ENCODE measurements at places on chromosomes 11 and 22.
A peak's percentile ranks its signal among the peaks of the same experiment; 100 is the strongest.

GRCh38 chr11:86978756-86979608 is 23.8 kb upstream of the FZD4 start:
- DNase-seq: peak; percentile 6

- no peak for DNase-seq
Observed at GRCh38 chr11:11464555-11464954, 111.5 kb upstream of the CSNK2A3 start.

- no peak for DNase-seq
Observed at GRCh38 chr22:47091246-47091651, 328.8 kb downstream of the TBC1D22A start.

DNA sequence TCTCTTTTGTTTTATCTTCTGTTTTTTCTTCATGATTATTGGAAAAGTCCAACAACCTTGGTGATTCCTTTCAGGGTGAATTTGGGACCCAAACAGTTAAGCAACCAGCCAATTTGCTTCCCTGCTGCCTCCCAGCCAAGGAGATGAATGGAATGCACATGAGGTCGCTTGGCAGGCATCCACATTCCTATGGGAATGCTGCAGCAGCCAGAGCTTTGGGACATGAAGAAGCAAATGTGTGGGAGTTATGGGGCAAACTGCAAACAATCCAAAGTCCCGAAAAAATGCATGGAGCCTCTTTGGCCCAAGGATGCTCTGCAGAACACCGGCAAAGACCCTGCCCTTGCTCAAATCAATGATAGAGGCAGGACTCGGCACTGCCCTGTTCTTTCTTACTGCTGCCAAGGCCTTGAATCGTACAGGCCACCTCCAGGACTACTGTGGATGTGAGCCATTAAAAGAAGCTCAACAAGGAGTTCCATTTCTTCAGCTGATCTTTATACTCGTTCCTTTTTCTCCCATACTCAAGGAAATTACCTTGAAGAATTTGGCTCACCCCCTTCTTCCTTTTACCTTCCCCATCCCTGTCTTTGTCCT is 117.3 kb upstream of the TEAD1 start:
- DNase-seq: no peak

DNA sequence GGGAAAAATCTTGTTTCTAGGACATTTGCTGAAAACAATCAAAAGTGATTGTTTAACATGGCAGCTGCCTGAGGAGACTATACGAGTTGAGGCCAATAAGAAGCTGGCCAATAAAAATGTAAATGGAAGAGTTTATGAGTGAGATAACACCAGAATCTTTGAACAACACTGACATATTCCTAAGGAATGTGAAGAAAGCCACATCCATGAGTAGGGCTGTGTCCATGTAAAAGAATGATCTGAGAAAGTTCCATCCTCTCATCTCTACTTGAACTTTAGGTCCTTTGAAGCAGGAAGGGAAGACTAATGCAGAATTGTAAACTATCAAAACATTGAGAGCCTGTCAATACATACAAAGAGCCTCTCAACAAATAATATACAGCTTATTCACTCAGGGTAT is 6.9 kb upstream of the CHORDC1 start:
- no peak for DNase-seq

- DNase-seq: no peak
Observed at GRCh38 chr22:17552737-17553136, 10.6 kb upstream of the SLC25A18 start.

- DNase-seq: no peak
Observed at GRCh38 chr22:38046070-38046748, 11.0 kb upstream of the PICK1 start.

DNA sequence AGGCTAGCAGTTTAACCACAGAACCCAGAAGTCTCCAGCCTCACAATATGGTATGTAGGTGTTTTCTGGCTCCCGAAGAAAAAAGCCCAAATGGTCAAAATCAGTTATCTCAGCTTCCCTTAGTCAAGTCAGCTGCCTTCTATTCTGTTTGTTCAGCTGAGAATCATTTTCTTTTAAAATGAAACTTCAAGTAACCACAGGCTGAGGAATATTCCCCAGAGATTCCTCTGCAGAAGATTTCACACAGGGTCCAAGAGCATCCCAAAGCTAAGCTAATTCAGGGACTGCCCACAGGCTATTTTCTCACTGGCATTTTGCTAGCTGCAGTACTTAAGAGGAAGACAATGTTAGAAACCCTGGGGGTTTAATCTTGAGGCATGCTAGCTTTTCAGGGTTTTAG is 977.0 kb upstream of the CHORDC1 start:
- no peak for DNase-seq

DNA sequence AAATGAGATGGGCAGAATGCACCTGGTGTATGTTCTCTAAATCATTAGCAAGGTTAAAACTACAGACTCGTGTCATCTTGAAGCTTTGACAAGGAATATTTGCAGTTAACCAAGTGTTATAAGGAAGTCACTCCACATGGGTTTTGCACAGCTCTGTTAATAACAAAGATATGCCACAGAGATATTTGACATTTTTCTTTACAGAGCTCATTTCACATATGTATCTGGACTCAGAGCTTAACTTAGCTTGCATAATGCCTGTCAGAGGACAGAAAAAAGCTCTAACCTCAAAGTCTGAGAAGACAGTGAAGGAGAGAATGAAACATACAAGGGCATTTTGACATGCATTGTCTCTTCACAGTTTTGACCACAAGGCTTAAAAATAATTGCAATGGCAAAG is 105.5 kb downstream of the C11orf87 start:
- DNase-seq: no peak

DNA sequence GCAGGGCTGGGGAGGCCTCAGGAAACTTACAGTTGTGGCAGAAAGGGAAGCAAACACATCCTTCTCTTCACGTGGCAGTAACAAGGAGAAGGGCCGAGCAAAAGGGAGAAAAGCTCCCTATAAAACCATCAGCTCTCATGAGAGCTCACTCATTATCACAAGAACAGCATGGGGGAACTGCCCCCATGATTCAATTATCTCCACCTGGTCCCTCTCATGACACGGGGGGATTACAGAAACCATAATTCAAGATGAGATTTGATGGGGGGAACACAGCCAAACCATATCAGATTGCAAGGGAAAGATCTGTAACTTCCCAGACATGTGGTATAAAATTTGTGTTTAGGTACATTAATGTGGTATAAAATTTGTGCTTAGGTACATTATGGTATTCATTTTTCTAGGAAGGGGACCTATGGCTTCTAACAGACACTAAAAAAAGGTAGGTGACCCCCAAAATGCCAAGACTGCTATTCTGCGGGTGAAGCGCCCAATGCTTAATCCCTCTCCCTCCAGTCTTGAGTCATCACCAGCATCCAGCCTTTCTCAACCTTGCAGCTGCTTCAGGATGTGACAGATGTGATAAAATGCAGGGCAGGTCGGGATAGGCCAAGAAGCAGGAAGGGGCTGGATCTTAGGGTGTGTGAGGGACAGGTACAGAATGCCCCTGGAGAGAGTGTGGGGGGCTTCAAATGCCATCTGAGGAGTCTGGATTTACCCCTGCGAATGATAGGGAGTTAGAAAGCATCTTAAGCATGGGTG is 57.7 kb upstream of the AMPD3 start:
- no peak for DNase-seq
